ENCODE measurements at places on chromosomes 1 and 21. TPM values are rescaled to one million over a fixed set of nuclear protein-coding genes. Genes with fewer than 3 reads are reported as not detected.

DNA sequence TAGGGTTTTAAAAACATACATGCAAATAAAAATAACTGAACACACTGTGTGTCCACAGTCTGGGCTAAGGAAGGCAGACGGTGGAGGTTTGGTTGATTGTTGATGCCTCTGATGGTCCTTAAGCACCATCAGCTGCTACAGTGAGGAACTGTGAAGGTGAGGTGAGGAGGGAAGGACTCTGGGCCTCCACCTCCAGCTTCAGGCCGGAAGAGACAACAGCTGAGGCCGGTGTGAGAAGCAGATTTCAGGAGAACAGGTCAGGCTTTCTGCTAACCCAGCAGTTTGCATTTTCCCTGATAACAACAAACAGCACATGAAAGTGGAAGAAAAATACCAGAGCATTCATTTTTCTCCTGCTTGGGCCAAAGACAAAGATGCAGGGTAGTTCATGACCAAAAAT, 189.9 kb upstream of the AJAP1 start:
- no peak for DNase-seq

- no peak for DNase-seq
Measured at GRCh38 chr1:201598396-201598795, 59.5 kb downstream of the NAV1 start.

ZBTB17 gene
- total RNA-seq, result 19.5 TPM

GRCh38 chr1:234912548-234913277, 215.9 kb downstream of the TOMM20 start:
- DNase-seq, result no peak

GRCh38 chr1:24003331-24003972, 23.3 kb upstream of the SRSF10 start:
- peak; percentile 47 for DNase-seq

GRCh38 chr1:82813386-82813785, 1012.7 kb downstream of the ADGRL2 start:
- DNase-seq, result peak; percentile 19

DNA sequence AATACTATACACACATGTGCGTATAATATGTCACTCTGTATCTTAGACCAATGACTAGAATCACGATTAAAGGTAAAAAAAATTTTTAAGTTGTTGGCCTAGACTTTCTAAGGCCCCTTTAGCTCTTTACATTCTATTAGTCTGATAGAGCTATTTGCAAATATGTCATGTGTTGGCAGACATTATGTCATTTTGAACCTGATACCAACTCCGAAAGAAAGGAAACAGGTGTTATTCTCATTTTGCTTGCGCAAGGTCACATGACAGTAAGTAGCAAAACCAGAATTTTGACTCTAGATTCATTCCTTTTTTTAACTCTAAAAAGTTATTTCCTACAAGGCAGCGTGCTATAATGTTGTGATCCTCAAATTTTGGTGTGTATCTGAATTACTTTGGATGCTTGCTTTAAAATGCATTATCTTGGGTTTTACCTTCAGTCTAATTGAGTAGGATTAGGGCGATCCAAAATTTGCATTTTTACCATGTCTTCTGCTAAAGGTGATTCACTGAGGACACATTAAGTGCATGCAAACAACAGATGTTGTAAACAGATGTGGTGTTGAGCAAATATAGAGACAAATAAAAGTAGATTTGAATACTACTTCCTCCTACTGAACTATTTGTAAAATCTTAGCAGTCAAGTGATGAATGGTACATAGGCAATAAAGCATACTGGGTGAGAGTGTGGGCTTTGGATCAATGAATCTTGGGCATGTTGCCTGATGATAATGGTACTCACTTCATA, 63.5 kb upstream of the KIAA1614 start:
- DNase-seq, result no peak

- no peak for DNase-seq
Measured at GRCh38 chr1:61320575-61320974, 238.2 kb downstream of the NFIA start.

GRCh38 chr1:200351425-200351824, 58.4 kb downstream of the ZNF281 start:
- DNase-seq, result no peak

DNA sequence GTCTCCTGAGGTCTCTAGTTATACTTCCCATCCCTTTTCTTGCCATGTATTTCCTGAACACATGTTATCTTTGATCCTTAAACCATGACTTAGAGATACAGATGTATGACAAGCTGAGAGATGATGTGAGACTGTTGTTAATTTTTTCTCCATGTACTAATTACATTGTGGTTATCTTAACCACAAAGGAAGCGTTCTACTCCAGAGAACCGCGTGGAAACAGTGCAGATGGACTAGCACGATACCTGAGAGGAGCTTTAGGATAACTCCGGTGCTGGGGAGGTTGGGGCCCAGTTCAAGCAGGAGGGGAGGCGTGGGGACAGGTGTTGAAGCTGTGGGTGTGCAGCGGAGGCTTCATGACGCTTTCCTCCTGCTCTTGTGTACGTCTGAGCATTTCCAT, 17.5 kb downstream of the PDE9A start:
- DNase-seq, result no peak

- no peak for DNase-seq
Measured at GRCh38 chr21:34692458-34693020, 23.7 kb downstream of the CLIC6 start.

KCNQ4 gene
- not detected for total RNA-seq

- no peak for DNase-seq
Measured at GRCh38 chr1:40130892-40131291, 30.3 kb upstream of the RLF start.

GRCh38 chr1:227864882-227865281, 49.4 kb downstream of the PRSS38 start:
- DNase-seq, result no peak

DNA sequence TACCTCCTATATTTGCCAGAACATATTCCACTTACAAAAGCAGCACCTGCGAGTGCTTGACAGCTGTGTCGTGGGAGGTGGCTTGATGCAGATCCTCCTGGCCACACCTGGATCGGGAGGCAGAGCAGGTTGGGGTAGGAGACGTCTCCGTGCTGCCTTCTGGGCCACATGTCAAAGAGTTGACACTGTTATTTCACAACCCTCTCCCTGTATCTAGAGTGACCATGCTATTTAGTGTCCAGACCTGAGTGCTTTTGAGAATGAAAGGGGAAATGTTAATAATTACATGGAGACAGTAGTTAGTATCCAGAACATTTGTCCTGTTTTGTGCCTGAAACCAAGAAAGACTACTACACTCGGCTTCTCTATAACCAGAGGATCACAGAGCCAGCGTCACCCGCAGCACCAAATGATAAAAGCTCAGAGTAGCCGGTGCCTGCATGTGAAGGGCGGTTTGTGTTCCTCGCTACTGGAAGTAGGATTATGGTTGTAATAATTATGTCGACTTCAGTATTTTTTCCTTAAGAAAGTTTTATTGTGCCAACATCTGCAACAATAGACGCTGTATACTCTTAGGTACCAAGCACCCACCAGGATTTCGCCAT, 77.1 kb downstream of the GALNT2 start:
- no peak for DNase-seq

CLCC1 gene
- total RNA-seq, result 23.3 TPM

GRCh38 chr1:91273875-91274274, 130.8 kb downstream of the HFM1 start:
- no peak for DNase-seq

GRCh38 chr1:178209935-178210334, 116.0 kb downstream of the RASAL2 start:
- no peak for DNase-seq

EFCAB14 gene
- 44.7 TPM for total RNA-seq

NCF2 gene
- not detected for total RNA-seq

SMIM11 gene
- total RNA-seq, result 4.8 TPM

DNA sequence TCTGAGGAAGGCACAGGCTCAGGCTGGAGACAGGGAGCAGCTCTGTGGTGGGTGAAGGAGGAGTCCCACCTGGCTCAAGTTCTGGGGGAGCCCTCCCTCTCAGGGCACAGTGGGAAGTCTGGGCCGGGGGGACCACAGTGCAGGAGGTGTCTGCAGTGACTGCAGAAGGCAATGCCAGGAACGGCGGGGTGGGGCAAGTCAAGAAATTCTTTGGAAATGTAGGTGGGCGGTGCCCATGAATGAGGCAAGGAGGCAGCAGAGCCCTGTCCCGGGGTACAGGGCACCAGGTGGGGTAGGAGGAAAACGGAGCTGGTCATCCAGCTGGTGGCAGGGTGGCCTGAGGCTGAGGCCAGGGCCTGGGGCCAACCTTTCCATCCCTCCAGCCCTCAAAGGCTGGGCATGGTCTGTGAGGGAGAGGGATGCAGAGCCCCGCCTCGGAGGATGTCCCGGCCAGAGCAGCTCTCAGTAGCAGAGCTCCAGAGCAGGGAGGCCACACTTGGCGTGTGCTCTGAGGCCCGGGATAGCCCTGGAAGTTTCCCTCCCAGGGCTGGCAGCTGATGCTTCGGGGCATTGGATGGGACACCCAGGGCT, 4.7 kb downstream of the TFF3 start:
- no peak for DNase-seq

DNA sequence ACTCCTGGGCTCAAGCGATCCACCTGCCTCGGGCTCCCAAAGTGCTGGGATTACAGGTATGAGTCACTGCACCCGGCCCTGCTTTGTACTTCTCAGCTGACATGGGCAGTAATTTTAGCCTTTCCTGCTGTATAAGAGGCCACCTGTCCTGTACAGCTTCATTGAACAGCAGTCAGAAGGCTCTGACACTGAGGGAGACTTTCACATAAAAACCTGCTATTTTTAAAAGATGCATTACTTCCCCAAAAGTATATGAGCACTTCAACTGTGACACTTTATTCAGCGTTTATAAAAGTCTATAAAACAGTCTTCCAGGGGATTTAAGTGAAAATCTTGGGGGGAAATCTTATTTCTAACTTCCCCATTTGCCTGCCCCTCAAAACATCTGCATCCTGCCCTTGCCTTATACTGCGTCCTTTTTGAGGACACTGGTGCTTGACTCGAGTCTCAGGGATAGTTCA, 17.6 kb downstream of the RNU5D-1 start:
- no peak for DNase-seq

PGBD5 gene
- total RNA-seq, result 1.2 TPM

- peak; percentile 15 for DNase-seq
Measured at GRCh38 chr1:48526008-48526710, 54.2 kb upstream of the SPATA6 start.

DNA sequence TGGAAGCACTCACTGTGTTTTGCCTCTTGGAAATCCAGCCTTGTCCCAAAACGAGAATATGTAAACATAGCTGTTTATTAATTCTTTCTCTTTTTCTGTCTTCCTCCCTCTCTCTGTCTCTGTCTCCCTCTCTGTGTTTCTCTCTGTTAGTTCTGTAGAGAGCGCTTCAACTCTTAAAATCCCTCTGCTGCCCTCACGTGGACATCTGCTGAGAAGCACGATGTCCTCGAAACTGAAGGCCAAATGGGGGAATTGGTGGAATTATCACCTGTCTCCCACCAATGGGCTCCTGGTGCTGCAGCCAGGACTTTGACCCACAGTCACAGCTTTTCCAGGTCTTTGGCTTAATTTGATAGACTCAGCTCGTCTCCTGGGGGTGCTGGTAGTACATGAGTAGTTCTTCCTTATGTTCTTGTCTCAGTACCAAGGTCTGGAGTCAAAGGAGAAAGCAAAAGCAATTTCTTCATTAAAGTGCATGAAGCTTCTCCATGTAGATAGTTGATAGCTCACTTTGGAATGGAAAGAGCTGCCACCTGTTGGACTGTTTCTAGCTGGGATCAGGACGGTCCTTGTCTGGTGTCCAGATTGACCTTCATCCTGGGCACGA, 5.5 kb upstream of the GBP6 start:
- DNase-seq, result peak; percentile 89

SH2D1B gene
- not detected for total RNA-seq

GRCh38 chr1:202710070-202711045, at the start of gene SYT2:
Gene SYT2 (minus strand): TSS chr1:202710454. CDS start chr1:202605772, 104,682 bp downstream.
- peak; percentile 82 for DNase-seq

C1orf185 gene
- total RNA-seq, result not detected

DNA sequence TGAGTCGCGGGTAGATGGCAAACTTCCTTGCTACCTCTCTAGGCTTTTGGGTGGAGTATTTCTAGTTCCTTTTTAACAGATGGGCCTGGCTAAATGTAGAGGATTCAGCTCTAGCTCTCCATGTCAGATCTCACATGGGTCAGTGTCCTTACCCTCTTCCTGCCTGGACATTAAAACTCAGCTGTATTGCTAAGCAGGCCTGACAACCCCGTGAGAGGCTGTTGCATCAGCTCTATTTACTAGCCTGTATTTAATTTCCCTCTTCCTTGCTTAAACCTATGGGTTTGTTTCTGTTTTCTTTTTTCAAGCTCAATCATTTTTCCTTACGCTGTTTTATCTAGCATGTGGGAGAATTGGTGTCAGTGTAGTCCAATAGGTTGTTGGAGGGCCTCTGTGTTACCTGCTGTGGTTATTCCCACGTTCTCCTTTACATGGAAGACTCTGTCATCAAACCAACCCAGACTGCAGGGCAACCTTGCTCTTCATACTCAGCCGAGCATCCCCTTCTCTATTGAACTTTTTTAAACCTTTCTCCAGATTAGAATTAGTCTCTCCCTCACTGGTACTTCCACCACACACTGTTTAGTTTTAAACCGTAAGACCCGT, 79.5 kb upstream of the BACH1 start:
- no peak for DNase-seq

DNA sequence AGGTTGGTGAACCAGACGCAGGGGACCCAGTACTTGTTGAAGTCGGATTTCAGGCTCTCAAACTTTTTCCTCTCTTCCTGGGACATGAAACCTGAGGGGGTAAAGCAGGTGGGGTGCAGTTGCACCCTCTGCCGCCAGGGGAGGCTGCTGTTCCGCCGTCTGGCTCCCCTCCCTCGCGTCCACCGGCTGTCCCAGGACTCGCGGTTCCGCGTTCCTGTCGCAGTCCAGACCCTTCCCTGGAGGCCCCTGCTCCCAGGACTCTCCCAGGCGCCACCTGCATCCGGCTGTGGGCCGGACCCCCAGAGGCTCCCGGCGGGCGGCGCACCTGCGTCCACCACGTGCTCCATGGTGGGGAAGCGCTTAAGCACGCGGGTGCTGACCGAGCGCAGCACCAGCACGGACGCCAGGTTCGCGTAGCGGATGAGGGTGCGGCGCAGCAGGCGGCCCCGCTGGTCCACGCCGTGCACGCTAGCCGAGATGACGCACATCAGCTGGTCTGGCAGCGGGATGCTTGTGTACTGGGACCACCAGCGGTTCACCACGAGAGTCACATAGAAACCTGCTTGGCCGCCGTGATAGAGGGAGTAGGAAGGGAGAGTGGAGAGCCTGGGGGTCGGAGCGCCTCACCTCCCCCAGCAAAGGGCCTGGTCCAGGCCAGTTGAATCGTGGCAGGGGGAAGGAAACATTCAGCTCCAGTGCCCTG, 1.7 kb downstream of the BEST4 start:
- DNase-seq, result peak; percentile 84

- no peak for DNase-seq
Measured at GRCh38 chr1:43331688-43332087, 5.9 kb upstream of the MPL start.

DNA sequence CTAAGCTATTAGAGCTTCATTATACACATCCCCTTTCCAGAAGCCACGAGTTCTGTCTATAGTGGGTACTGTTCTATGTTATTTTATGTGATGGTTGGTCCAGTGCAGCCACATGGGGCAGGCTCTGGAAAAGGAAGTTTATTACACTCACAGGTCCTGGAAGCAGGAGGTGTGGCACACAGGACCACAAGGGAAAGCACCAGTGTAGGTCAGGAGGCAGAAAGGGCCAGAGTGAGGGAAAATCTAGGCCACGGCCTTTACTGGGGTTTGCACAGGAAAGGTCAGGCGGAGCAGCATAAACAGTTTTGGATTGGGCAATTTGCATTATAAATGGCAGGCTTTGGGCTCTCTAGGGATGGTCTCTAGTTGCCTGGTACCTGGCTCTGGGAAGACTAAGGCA, 21.8 kb upstream of the CNIH3 start:
- no peak for DNase-seq

KRTCAP2 gene
- total RNA-seq, result 37.8 TPM
